Hypothalamus (tissue), 51 donors: ENCODE measurements at places on chromosomes 6 and 20.
A peak's percentile ranks its signal among the peaks of the same experiment; 100 is the strongest.

DNA sequence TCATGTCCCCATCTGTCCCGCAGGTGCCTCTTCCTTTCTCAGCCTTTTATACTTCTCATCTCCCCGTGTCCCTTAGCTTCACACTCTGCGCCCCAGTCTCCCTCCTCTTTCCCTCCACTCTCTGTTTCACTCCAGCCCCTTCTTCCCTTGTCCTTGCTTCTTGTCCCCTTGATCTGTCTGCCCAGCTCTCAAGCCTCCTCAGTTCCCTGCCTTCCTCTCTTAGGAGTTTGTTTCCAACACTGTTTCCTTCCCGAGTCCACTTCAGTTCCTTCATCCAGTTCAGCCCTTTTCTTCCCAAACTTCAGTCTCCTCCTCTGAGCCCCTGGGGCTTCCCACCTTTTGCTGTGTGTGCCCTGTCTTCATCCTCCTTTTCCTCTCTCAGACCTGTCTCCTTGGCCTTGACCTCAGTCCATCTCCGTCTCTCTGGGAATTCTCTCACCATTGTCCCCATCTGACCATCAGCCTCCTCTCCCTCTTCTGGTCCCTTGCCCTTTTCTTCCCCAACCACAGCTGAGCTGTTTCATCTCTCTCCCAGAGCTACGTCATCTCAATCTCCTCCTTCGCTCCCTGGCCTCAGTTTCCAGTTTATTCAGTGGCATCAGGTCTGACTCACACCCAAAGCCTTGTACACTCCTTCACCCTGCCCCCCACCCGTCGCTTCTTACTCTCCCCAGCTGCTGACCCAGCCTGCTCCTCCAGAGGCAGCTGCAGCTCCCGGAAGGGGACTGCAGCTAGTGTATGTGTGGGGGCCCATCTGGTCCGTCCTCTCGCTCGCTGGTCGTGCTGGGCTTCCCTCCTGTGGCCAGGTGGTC lies 2.7 kb upstream of the DDR1 start:
- peak; percentile 56 for DNase-seq

GRCh38 chr6:110040716-110041115 lies 62.6 kb downstream of the GPR6 start:
- no peak for DNase-seq

DNA sequence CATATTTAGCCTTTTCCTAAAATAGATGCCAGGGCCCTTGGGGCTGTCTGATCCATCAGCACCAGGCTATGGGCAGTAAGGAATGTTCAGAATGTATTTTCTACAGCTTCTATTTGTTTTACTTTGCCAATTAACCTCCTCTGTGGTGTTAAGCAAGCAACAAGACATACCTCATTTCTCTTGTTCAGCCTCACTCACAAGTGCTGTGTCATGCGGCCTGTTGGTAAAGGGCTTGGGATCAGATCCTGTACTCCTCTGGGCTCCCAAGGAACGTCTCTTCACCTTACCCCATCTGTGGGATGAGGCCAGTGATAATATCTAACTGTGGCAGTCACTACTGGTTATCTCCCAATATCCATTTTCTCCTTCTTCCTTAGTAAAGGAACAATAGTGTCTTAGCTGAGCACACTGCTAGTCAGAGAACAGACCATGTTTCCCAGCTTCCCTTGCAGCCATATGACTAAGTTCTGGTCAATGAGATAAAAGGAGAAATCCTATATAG lies 7.0 kb upstream of the DSTN start:
- DNase-seq: no peak

GRCh38 chr6:116393430-116393829 lies 22.7 kb downstream of the DSE start:
- DNase-seq: no peak

DNA sequence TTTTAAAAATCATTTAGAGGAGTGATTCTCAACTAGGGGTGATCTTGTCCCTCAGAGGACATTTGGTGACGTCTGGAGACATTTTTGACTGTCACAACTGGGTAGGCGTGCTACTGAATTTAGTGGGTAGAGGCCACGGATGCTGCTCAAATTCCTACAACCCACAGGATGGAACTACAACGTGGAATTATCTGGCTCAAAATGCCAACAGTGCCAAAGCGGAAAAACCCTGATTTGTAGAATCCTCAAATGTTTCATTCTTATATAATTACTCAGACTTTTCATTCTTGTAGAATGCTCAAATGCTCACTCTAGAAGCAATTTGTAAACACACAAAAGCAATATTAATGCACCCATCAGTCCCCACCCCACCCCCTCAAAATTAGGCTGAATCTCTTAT lies 229.8 kb downstream of the ZMYND8 start:
- DNase-seq: no peak

GRCh38 chr6:56386717-56387116 lies 139.3 kb upstream of the COL21A1 start:
- no peak for DNase-seq

- DNase-seq: peak; percentile 10
Measured at GRCh38 chr6:35240838-35241801, 18.4 kb upstream of the ZNF76 start.
